ENCODE measurements at places on chromosomes 6 and 20. TPM values are rescaled to one million over a fixed set of nuclear protein-coding genes. Genes with fewer than 3 reads are reported as not detected.
A peak's percentile ranks its signal among the peaks of the same experiment; 100 is the strongest.

GRCh38 chr20:32792316-32792715, 27.4 kb upstream of the MAPRE1 start:
- H3K27ac ChIP-seq = no peak overlapping the region
- H3K36me3 ChIP-seq = no peaks in the 10 kb centered on the region
- no peak overlapping the region for H3K4me3 ChIP-seq
- DNase-seq = no peak
- peaks cover 15% of the 10 kb centered on the region for H3K4me1 ChIP-seq
- H3K27me3 ChIP-seq = no peaks in the 10 kb centered on the region

DNA sequence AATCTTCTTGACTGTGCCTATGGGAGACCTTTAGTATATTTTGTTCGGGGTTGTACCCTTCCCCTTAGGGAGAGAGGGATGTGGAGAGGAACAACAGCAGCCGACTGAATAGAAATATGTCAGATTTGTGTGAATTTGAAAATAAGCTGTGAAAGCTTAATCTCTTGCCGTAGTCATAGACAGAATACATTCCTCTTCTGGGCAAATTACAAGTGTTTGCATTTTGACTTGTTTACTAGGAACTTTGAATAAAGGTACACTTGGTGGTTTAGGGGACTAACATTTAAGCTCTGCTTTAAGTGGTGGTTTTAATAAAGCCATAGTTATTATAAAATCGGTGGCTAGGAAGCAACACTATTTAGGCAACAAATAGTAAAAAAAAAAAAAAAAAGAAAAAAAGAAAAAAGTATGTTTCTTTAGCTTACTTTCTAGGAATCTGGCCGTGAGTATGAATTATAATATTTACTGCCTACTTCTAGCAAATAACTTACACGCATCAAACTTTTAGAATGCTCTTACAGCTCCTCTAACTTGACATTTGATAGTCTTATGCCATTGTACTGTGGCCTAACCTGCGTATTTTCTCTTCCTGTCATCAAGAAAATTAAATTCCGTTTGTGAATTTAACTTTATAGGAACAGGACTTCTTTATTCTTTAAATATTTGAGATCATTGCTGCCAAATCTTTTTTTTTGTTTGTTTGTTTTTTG, 65.1 kb downstream of the ZBTB2 start:
- peaks cover 27% of the 10 kb centered on the region for H3K4me1 ChIP-seq
- no peak for DNase-seq
- H3K36me3 ChIP-seq = no peaks in the 10 kb centered on the region
- H3K27ac ChIP-seq = no peak overlapping the region
- H3K4me3 ChIP-seq = peak overlapping the region; percentile 37
- peaks cover 27% of the 10 kb centered on the region for H3K27me3 ChIP-seq

DNA sequence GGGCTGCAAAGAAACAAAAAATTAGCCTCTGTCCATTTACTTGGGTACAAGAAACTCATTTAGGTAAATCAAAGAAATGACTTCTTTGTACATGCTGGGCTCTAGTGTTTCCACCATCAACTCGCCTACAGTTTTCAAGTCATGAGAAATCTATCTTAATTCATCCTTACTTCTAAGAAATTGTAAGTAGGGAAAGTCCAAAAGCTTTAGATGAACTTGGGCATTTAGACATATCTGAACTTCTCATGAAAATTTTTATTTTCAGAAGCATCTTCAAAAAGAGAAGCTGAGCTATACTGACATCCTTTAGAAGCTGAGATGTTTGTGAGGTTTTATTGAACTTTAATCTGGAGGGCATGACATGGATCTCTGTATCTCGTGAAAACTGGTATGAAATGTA, 117.3 kb downstream of the MYB start:
- H3K4me3 ChIP-seq = peak overlapping the region; percentile 40
- no peak for DNase-seq
- H3K36me3 ChIP-seq = peaks cover 80% of the 10 kb centered on the region
- H3K27ac ChIP-seq = peak overlapping the region; percentile 88

DNA sequence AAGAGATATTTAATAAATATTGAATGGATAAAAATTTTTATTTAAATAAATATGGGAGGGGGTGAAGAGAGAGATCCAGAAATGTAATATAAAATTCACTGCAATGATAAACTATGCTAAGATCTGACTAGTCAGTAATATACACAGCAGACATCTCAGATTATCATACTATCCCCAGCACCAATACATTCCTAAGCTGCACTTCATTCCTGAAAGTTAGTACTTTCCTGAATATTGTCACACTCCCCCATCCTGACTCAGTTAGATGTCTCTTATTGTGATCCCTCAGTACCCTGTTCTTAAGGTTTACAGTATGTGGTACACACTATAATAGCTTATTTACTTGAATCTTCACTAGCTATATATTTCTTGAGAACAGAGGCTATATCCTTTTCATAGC, 88.3 kb upstream of the KCNQ5 start:
- peaks cover 8% of the 10 kb centered on the region for H3K27me3 ChIP-seq
- H3K4me1 ChIP-seq = no peaks in the 10 kb centered on the region
- no peaks in the 10 kb centered on the region for H3K36me3 ChIP-seq

GRCh38 chr6:219641-220198, 72.6 kb upstream of the DUSP22 start:
- DNase-seq = no peak
- H3K27me3 ChIP-seq = no peaks in the 10 kb centered on the region
- H3K4me3 ChIP-seq = no peak overlapping the region
- H3K27ac ChIP-seq = no peak overlapping the region
- H3K4me1 ChIP-seq = peaks cover 69% of the 10 kb centered on the region

- H3K4me3 ChIP-seq = no peak overlapping the region
- H3K27ac ChIP-seq = no peak overlapping the region
- no peaks in the 10 kb centered on the region for H3K36me3 ChIP-seq
- no peaks in the 10 kb centered on the region for H3K27me3 ChIP-seq
- no peak for DNase-seq
Observed at GRCh38 chr6:77633993-77634715, 18.7 kb upstream of the MEI4 start.

- peaks cover 13% of the 10 kb centered on the region for H3K27me3 ChIP-seq
- no peak for DNase-seq
- H3K4me1 ChIP-seq = no peaks in the 10 kb centered on the region
- no peak overlapping the region for H3K27ac ChIP-seq
- no peaks in the 10 kb centered on the region for H3K36me3 ChIP-seq
Observed at GRCh38 chr6:113927001-113927400, 43.9 kb downstream of the HDAC2 start.

GRCh38 chr20:36424314-36424713, 117.0 kb upstream of the MYL9 start:
- H3K36me3 ChIP-seq = no peaks in the 10 kb centered on the region
- no peaks in the 10 kb centered on the region for H3K4me1 ChIP-seq
- no peak overlapping the region for H3K4me3 ChIP-seq

DNA sequence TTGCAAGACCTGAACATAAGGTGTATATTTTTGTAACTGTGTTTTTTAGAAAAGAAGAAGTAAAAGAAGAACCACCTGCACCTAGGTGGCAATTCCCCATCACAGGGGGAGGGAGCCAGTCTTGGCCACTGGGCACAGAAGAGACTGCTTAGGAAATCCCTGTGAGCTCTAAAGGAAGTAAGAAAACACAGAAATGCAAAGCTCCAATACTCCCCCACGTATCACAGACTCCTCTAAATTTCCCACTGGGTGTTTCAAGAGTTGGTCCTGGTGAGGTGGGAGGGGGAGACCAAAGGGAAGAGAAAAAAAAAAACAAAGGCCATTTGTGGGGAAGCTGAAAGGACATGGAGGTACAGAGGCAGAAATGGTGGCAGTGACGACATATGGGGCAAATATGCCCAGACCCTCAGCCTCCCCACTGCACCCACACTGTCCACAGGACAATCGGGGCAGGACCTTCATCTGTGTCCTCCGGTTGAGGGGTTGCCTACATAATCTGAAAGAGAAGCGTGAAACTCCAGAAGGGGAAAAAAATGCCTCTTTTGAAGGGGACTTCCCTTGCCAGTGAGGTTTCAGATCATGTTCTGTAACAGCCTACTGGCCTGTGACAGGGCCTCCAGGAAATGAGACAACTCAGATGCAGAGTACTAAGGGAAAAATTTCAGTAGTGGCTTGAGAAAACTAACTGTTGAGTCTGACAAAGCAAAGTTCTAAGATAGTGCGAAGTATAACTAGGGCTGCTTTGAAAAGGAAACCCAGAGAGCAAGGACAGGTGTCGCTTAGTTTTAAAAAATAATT, 226.2 kb upstream of the MARCKS start:
- H3K36me3 ChIP-seq = no peaks in the 10 kb centered on the region
- peaks cover 6% of the 10 kb centered on the region for H3K27me3 ChIP-seq
- no peak for DNase-seq
- peak overlapping the region; percentile 40 for H3K27ac ChIP-seq
- H3K4me1 ChIP-seq = peaks cover 20% of the 10 kb centered on the region

The CYP21A2 gene
- 0.39 TPM for total RNA-seq

The BRD2 gene
- 306 TPM for total RNA-seq

The EPPIN gene
- total RNA-seq = not detected

The KCNK16 gene
- not detected for total RNA-seq

The ZSWIM1 gene
- 10.3 TPM for total RNA-seq

The PACSIN1 gene
- total RNA-seq = not detected

The MLN gene
- total RNA-seq = not detected

The TNFRSF6B gene
- not detected for total RNA-seq
